ENCODE measurements at places on chromosomes 7 and 10.

DNA sequence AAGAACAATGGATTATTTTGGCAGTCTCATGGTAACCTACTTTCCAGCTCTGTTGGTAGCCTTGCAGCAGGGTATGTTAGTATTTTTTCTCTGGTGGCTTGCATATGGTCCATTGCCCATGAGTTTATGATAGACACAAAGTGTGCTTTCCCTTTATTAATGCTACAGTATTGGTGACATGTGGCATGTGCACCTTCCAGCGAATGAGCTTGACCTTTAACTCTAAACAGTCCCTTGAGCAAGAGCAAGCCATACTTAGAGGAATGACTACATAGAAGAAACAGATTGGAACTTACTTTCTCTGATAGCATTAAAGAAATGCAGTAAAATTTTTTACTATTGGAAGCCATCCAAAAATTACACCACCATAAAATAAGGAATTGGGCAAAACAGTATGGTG is 73.9 kb downstream of the VTI1A start:
- no peak for DNase-seq

GRCh38 chr10:46001187-46001756 is 29.0 kb downstream of the TIMM23 start:
- DNase-seq: no peak

GRCh38 chr10:44771233-44771995 is 139.7 kb upstream of the TMEM72 start:
- DNase-seq: no peak

- no peak for DNase-seq
Observed at GRCh38 chr10:116271593-116272439, 1.2 kb downstream of the GFRA1 start.

GRCh38 chr7:130219871-130220270 is 12.2 kb downstream of the SSMEM1 start:
- DNase-seq: no peak

DNA sequence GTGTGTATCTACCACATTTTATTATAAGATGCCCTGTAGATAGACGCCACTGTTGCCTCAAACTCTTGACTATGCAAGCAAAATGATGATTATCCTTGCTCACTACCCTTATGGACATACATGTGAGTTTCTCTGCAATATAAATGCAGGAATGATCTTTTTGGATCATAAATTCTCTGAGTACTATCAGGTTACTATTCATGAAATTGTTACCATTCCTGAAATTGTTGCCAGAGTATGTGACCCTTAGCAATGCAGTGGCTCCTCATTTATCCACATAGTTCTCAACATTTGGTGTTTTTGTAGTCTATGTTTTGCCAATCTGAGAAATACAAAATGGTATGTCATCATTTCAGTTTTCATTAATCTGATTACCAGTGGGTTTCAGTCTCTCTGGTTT is 166.2 kb upstream of the FAM3C start:
- no peak for DNase-seq

DNA sequence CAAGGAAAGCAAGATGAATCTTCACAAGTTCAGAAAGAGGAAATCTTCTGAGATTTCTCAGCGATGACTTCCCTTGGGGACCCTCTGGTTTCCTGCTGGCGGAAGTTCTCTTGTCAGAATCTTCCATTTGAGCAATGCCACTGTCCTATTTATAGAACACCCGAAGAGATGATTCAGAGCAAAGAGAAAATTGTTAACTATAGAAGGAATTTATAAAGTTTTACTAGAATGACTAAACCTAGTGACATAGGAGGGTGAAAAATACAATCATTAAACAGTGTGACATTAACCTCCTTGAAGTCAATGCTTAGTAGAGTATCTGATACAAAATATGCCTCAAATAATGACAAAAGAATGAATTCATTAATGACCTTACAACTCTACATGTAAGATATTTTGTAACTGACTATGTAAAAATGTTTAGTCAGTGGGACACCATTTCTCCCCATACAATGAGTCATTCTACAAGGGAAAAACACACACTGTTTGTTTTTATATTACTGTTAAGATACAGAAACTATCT is 206.5 kb upstream of the CNTNAP2 start:
- no peak for DNase-seq

- no peak for DNase-seq
Observed at GRCh38 chr10:127117125-127117524, 79.3 kb downstream of the INSYN2A start.

DNA sequence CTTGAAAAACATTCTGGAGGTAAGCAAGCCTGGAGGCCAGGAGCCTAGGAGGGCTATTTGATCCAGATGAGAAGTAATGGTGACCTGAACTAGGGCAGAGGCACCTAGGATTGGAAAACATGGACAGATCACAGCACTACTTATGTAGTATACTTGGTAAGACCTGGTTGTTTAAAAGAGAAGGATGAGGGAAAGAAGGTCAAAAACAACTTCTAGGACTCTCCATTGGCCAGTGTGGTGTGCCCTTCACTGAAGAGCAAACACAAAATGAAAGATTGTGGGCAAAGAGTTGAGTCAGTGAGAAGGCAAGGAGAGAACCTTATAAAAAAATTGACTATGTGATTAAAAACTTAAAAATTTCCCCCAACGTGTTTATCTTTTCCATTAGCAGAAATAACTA is 14.3 kb downstream of the ANKRD1 start:
- DNase-seq: no peak

GRCh38 chr10:86663046-86663345 is 5.3 kb upstream of the LDB3 start:
- no peak for DNase-seq

GRCh38 chr10:129876838-129877237 is 87.2 kb downstream of the EBF3 start:
- no peak for DNase-seq

DNA sequence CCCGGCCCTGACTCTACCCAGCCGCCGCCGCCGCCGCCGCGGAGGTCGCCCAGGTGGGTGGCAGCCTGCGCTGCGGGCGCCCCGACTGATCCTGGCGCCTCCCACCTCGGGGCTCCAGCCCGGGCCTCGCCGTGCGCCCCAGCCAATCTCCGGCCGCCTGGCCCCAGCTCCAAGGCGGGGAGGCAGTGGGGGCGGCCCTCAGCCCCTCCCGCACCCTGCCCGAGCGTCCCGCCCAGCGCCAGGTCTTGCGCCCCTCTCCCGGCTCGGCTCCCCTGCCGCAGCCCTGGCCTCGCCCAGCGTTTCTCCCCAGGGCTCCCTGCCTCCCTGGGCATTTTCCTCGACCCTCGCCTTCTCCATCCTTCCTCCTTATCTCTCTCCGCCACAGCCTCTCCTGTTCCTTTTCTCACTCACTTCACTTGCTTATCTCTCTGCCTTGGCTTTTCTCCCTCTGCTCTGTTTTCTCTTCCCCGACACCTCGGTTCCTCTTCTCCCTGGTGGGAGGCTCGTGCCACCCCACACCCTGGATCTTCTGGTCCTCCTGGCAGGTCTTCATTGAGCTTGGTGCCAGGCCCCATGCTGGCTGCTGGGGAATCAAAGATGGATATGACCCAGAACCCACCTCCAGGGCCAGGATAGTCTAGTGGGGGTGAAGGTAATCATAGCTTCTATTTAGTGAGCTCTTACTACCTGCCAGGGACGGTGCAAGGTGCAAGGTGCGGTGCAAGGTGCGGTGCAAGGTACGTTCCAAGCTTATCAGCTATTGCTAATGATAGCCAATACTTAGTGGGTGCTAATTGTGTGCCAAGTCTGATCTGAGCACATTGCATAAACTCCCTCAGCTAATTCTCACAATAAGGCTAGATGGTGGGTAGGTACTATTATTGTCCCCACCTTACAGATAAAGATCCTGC is at the start of gene SFRP5:
Gene SFRP5, minus strand, starts transcription at position 87 of the 911 bp plus-strand sequence. CDS start 166 bp downstream, outside the sequence.
- DNase-seq: no peak

- no peak for DNase-seq
Observed at GRCh38 chr10:124743191-124744101, 732 bp downstream of the FAM53B start.

DNA sequence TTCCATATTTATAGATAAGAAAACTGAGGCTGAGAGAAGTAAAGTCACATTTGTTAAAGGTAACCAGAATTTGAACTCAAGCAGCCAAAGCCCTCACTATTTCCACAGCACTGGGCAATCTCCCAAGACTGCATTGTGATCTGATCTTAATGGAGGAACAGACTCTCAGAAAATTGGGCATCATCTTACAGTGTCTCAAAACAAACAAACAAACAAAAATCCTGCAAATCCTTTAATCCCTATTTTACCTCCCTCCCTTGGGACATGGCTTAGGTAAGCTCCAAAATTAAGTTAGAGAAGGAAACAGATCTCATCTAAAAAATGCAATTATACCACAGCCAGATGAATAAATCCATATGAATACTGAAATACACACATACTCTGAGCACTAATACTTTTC is 57.5 kb downstream of the FHIP2A start:
- DNase-seq: no peak

DNA sequence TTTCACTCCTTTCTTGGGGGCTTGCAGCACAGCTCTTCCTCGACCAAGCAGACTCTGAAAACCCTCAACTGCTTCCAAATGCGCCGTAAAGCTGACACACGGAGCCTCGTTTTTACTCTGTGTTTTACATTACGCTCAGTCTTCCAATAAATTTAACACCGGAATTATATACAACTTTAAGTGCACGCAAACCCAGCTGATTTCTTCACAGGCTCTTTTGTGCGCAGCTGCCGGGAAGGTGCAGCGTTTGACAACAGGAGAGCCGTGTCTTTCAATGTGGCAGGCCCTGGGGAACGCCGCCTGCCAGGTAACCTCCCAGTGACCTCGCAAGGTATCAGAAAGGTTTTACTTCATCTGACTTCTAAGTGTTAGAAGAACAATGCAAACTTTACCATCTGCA is 35.0 kb downstream of the GFRA1 start:
- no peak for DNase-seq

DNA sequence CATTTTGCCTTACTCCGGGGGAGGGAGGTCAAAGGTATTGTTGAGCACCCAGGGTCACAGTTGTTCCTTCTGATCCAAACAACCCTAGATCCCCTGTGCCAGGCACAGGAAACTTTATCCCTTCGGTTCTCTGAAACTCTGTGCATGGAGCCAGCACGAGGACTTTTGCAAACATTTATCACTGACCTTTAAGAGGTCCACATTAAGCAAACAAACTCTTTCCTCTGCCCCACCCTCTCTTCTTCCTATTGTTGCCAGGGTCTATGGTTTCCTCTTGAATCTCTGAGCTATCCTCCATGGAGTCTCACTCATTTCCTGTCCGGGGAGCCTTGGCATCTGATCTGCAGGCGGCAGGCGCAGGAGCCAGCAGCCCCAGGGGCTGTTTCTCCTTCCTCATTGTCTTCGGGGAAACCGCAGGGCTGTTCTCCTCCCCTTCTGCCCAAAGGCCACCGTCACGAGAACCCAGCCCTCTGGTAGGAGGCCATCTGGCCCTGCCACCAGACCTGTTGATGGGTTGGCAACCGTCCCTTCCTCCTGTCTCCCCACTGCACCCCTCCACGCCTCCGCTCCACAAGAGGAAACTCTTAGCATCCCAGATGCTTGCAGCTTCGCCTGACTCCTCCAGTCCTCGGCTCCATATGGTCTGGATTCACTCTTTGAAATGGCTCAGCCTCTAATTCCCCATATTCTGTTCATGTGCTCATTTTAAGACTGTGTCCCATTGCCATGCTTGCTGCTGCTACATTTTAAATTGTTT is 327.3 kb upstream of the NRP1 start:
- DNase-seq: no peak

DNA sequence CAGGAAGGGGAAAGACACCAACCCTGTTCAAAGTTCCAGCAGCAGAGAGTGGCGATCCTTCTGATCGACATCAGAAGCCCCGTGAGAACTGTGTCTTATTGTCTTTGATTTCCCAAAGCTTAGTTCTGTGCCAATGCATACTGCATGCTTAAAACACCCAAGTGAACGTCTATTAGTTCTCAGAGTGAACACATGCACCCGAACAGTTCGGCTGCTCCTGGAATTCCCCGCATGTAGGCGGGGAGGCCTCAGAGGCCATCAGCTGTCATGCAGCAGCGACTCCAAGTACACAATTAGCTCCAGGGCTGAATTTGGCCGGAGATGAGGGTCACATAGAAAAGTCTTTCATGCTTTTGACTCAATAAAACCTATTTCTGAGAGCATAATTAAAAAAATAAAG is 276.9 kb downstream of the ZMYND11 start:
- DNase-seq: no peak

DNA sequence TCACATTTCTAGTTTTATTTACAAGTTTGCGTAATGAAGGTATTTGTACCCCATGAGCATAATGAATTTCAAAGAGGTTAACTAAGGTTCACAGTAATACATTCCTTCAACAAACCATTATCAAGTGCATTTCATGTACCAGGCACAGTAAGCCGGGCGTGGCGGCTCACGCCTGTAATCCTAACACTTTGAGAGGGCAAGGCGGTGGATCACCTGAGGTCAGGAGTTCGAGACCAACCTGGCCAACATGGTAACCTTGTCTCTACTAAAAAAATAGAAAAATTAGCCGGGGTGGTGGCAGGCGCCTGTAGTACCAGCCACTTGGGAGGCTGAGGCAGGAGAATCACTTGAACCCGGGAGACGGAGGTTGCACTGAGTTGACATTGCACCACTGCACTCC is 4.3 kb upstream of the EIF3A start:
- DNase-seq: no peak

DNA sequence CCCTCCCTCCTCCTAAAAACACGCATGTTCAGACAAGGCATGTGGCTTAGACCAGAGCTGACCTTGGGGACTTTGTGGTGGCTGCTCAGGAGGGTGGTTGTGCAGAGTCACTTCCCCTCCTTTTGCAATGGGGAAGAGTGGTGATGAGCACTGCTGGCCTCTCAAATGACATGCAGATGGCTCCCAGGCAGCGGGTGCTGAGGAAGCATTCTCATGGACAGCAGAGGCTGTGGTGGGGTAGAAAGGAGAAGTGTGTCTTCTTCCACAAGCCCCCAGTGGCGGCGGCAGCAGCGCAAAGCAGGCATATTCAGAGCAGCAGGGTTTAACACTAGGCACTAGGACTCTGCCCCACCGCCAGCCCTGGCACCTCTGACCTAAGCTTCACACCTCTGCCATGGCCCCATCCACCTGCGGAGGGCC is 105.9 kb upstream of the ANLN start:
- no peak for DNase-seq

GRCh38 chr7:71286336-71286735 is 154.4 kb downstream of the GALNT17 start:
- DNase-seq: no peak

- DNase-seq: no peak
Observed at GRCh38 chr7:39624442-39624807, 1.1 kb downstream of the RALA start.

- DNase-seq: no peak
Observed at GRCh38 chr7:123401295-123401694, 133.1 kb downstream of the IQUB start.

DNA sequence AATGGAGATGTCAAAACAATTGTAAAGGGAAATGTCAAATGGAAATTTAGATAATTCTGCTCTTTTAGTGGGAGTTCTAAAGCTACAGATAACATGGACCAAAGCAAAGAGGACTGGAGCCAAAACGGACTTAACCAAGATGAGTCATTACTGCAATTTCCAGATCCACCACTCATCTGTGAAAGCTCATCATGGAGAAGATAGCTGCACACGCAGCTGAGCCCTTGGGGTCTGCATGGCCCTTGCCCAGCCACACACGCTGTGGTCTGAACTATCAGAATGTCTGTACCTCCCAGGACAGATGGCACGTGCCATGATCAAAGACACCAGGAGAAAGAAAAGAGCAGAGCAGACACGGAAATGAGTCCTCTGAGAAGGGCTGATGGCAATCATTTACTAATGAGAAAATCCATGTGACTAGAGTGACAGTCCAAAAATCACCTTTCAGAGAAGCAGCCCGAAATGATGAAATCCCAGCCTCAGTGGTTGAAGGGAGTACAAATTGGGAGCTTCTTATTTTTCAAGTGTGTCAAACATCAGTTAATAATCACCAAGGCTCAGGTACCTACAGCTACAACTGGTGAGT is 177.9 kb upstream of the MGMT start:
- DNase-seq: no peak
